ENCODE measurements at places on chromosomes 12 and 14.

DNA sequence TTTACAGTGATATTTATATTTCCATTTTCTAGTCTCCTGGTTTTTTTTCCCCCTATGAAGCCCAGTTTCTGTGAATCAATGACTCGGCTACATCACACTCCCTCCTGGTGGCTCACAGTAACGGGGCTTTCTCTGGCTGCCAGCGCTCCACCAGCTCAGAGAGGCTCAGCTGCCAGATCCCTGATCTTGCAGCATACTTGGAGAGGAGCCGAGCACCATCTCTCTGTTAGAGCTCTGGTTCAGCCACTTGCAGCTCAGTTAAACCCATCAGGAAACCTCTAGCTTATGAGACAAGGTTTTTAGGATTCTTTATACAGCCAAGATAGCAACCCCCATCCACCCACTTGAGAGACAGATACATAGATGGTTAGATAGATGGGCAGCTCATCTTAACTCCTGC lies 74.6 kb downstream of the CIT start:
- no peak for DNase-seq

DNA sequence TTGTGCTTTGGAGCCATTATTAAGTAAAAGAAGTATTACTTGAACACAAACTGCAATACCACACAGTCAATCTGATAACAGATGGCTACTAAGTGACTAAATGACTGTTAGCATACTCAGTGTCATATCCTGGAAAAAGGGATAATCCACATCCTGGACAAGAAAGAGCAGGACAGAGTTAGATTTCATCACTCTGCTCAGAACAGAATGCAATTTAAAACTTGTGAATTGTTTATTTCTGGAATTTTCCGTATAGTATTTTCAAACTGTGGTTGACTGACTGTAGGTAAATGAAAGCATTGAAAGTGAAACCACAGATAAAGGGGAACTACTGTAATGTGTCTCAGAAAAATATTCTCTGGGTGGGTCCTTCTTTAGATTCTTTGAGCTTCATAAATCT lies 458.8 kb downstream of the TMEM117 start:
- DNase-seq = no peak

GRCh38 chr12:131091413-131091975 lies 137.8 kb downstream of the ADGRD1 start:
- no peak for DNase-seq

GRCh38 chr14:67483579-67484285 lies 4.8 kb downstream of the TMEM229B start:
- no peak for DNase-seq

GRCh38 chr14:69493791-69494190 lies 9.3 kb downstream of the PLEKHD1 start:
- DNase-seq = no peak

DNA sequence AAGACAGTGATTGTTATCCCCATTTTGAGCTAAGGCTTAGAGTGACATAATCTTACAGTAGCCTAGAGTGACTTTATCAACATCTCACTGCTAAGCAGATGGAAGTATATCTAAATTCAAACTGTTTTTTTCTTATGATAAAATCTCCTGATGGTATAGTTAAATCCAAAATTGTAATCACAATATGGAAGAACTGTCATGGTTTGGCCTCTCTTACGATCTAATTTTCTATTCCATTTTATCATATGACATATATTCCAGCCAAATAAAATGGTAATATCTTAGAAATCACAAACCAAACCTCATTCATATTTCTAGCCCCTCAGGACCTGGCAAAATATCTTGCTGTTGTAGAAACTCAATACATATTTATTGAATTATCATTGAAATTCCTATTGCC lies 864.7 kb downstream of the SLC6A15 start:
- no peak for DNase-seq

GRCh38 chr12:105820429-105821125 lies 318.2 kb downstream of the NUAK1 start:
- peak; percentile 86 for DNase-seq

DNA sequence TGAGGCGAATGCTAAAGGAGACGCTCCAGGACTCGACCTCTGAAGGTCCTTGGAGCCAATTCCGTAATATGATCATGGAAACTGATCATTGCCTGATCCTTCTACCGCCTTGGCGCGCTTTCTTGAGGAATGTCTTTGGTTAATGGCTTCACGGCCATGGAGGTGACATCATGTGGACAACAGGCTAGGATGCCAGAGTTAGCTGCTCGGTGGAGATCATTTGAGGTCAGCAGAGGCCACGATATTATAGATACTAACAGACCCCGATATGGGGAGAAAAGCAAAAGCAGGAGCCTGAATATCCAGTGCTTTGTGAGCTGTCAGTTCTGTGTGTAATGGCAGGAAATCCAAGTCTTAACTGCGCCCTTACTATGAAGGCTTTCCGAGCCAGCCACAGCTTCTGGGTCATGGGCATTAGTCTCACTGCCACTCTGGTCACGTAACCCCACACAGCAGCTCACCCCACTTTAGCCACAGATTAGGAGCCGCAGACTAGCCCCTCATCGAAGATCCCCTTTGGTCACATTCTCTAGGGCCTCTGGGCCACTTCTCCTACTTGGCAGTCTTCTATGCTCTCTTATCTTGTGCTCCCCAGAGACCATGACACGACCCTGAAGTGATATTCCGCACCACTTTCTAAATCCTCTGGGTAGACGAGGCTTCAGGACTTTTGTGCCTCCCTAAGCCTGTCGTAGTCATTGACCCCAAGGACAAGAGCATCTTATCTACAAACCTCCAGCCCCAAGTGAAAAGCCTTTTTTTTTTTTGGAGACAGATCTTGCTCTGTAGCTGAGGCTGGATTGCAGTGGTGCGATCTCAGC lies 724 bp upstream of the CS start:
- DNase-seq = no peak
